ENCODE measurements at places on chromosomes 12 and 14.
A peak's percentile ranks its signal among the peaks of the same experiment; 100 is the strongest.

GRCh38 chr12:38732761-38733160 lies 172.6 kb downstream of the CPNE8 start:
- no peak for DNase-seq

GRCh38 chr14:53855127-53855526 lies 101.5 kb downstream of the BMP4 start:
- DNase-seq = no peak

DNA sequence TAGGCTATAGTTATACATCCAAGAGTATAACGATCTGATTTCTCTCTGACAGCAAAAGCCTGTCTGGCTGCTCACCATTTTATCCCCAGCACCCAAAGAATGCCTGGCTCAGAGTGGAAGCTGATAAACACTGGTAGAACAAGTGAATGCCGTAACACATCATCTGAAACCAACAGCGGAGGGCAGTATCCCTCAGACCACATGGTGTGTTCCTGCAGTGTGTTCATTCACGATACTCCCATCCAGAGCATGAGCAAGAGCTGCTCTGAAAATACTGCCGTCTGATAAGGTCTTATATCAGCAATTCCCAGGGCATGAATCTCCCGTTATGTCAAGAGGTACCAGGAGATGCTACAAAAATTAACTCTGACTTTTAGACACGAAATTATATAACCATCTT lies 95.9 kb downstream of the TTC7B start:
- DNase-seq = no peak

- no peak for DNase-seq
These were observed 241.3 kb upstream of the TMEM132C start for GRCh38 chr12:128025589-128026245.

- DNase-seq = peak; percentile 29
These were observed 9.8 kb upstream of the KDM2B start for GRCh38 chr12:121590476-121591143.

DNA sequence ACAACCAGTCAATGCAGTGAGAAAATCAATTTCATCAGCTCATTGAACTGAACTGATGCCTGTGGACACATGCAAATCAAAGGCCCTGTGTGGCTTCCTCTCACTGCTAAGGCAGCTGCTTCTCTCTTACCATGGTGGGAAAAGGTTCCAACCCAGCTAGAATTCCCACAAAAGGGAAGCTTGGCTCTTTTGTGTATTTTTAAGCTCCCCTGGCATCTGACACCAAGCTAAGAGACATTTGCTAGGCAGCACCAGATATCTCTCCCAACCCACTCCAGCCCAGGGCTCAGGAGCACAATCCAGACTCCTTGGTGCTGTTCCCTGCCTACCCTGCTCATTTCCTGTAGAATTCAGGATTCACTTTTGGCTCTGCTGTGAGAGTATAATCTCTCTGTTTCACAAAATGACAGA lies 129.6 kb downstream of the GXYLT1 start:
- peak; percentile 28 for DNase-seq

Measured in right hindlimb (tissue), 1 donor.